Anterior cingulate cortex (tissue), 58 donors: ENCODE measurements at places on chromosomes 1 and 21.

DNA sequence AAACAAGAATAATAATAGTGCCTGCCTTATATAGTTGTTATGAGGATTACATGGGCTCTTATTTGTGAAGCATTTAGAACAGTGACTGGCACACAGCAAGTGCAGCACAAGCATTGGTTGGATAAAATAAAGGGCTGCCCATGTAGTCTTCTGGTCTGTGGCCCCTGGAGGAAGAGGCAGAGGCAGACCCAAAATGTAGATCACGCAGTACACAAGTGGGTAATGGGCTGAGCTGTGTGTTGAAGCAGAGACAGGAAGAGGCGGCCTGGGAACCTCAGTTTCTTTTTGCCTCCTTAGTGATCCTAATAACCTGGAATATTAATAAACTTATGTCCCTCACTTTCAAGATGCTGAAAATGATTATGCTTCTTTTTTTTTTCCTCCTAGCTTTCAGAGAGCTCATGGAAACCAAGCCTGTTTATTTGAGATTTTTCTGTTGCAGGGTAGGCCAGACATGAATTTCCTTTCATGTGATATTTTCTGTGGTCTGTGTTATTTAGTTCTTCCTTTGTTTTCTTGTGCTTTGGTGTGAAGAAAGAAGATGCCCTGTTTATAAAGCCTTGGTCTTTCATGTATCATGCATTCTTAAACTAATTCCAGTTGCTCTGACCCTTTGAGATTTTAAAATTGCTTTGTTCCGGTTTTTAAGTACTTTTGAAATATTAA lies 42.5 kb downstream of the LRRC8D start:
- no peak for DNase-seq

- no peak for DNase-seq
Measured at GRCh38 chr21:17506951-17507350, 5.9 kb upstream of the CXADR start.

DNA sequence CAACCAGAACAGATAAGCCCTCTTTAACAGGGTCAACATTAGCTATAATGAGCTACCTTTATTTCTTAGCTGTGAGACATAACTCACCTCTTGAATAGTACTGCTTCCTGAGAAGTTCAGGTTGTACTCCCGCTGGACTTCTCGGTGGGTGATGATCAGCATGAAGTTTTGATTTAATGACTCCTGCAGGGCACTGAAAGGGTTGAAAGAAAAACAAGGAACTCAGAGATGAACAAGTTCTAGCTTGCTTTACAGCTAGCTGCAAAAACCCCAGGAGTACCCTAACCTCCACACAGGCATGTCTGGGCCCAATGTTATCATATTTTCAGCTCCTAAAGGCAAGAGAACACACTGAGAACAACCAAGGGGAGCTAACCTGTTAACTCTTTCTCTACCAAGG lies 254.4 kb downstream of the FAF1 start:
- DNase-seq: no peak

DNA sequence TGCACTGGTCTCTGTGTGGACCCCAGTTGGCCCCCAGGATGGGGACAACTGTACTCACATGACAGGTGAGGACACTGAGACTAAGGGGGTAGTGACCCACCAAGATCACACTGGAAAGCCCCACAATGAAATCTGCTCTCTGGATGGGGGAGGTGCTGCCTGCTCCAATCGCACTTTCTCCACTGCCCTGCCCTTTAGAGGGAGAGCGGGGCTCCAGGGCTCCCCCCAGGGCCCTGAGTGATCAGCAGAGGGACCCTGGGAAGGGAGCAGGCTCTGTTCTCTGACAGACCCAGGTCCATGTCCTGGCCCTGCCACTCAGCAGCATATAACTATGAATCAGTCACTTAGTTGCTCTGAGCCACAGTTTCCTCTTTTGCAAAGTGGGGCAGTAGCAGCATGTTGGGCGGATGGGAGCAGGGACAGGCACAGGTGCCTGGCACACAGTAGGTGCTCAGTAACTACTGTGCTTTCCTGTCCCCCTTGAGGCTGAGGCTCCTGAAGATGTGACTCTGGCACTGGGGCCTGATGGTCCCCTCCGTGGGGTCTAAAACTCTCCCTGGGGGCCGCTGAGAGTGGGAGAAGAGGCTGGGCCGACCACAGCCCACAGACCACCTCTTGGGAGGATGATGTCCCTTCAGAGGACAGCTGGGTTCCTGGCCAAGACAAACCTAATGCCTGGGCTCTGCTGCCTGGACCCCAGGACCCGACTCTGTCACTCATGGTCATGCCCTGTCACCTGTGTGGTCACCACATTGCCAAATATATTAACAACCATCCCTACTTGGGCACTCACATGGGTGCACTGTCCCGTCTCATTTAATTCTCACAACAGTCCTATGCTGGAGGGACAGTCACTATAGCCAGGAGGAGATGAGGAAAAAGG lies 222.7 kb downstream of the PTPRU start:
- no peak for DNase-seq
